NCI-H187 (cell line): ENCODE measurements at places on chromosomes 13 and 19.
A peak's percentile ranks its signal among the peaks of the same experiment; 100 is the strongest.

DNA sequence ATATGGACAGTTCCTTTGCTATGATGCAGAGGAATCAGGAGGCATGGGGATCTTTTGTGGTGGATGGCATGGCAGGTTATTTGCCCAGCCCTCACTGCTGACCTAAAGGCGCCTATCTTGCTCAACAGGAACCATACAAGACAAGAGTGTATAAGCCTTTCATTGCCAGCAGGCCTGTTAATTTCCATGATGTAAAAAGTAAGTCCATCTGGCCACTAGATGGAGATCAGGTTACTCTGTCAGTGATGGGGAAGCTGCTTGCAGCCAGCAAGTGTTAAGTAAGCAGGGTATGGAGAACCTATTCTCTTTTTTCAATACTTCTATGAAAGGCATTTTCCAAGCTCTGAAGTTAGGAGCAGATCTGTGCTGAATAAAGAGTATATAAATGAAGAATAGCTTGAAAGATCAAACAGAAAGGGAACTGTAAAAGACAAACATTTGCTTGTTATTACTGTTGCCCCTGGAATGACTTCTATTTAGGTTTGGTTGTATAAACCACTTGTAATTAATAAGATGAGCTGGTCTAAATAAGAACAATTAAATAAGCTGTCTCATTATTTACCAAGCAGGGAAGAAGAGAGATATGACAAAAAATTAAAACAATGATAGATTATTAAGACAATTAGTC lies 210.9 kb downstream of the RGCC start:
- peak; percentile 9 for DNase-seq

DNA sequence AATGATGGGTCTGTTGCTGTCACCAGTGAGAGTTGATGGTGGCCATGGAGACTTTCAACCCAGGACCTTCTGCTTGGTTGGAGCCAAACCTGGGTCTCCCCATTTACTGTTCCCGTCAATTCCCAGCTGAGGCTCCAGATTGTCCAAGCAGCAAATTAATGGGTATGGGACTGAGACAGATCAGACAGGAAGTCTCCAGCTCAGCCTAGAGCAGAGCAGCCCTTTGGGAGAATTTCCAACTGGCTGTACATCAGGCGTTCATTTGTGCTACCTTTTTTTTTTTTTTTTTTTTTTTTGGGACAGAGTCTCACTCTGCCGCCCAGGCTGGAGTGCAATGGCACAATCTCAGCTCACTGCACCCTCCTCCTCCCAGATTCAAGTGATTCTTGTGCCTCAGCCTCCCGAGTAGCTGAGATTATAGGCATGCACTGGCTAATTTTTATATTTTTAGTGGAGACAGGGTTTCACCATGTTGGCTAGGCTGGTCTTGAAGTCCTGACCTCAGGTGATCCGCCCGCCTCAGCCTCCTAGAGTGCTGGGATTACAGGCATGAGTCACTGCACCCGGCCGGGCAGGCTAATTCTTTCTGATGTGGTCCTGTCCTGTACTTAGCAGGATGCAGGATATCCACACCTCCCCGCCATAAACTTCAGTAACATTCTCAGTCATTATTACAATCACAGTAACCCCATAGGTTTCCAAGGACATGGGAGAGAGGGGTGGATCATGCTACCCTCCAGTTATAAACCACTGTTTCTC lies 9.3 kb downstream of the MAP3K10 start:
- no peak for DNase-seq

DNA sequence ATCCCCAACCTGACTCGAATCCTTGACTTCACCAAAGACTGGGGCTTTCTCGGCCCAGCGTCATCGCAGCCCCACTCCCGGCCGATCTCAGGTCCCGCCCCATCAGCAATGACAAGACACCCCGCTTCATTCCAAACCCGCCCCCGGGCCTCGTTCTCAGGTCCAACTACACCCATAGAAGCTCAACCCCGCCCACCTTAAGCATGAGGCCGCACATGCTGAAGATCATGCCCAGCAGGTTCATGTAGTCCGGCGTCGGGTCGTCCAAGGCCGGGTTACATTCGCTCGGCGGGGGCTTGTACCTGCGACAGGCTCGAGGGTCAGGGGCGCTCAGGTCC lies 2.3 kb downstream of the WDR83 start:
- DNase-seq: no peak

GRCh38 chr19:50205681-50206138 lies 2.3 kb downstream of the MYH14 start:
- DNase-seq: peak; percentile 15
